ENCODE measurements at places on chromosomes 5 and 9.

DNA sequence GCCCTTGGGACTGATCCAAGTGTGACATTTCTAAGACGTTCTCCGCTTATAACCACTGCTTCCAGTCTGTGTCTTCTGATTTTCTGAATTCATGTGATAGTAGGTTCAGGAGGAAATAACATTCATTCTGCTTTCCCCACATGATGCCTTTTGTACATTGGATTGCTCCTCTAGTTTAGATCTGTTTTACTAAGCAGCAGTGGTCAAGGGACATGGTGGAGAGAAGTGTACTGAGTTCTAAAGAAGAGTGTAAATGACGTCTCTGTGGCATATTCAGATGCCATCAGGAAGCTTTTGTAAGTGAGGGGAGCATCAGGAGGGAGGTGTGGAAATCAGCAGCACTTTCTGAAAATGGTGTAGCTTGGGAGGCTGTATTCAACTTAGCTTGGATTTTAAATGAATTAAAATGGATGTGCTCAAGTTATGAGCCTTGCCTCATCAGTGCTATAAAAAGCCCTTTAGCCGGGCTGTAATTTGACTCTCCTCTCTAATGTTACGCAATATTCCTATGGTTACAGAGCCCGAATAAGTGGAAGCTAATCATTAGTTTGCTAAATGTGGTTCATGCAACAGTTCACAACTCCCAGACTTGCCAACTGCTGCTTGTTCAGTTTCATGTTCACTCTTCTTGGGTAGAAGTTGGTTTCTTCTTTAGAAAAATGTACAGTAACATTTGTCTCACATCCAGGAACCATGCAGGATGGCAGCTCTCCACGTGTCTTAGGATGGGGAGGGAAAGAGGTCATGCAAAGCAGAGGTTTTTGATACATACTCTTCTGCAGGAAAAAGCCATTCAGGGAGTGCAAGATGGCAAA lies 281.3 kb downstream of the ARHGAP26 start:
- no peak for DNase-seq

DNA sequence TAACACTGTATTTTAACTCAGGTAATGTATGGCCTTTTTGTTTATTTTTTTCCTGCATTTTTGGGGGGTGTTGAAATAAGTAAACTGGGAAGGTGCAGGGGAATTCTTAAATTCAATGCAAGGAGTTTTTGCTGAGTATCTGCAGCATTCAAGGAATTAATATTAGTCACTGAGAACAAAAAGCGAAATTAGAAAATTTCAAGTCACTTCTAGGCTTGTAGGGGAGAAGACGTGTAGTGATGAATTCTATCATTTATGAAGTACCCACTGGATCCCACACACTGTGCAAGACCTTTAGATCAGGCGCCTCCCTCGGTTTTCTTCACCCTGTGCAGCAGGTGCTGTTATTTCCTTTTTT lies 1.2 kb downstream of the EHMT1 start:
- DNase-seq = no peak

DNA sequence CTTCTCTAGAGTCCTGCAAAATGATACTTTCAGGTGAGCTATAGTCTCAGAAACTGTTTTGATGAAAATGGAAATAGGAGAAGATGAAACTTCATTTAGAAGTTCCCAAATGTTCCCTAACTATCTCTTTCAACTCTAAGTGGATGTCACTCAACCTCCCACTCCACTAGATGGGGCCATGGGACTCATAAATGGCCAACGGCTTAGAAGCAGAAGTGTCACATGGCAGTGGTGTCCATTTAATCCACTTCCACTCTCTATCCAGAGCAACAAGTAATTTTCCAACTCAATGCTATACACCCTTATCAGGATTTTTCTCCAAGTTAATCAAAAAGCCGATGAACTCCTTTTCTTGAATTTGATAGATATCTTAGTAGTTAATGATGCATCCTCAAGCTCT lies 295.7 kb downstream of the EDIL3 start:
- no peak for DNase-seq

DNA sequence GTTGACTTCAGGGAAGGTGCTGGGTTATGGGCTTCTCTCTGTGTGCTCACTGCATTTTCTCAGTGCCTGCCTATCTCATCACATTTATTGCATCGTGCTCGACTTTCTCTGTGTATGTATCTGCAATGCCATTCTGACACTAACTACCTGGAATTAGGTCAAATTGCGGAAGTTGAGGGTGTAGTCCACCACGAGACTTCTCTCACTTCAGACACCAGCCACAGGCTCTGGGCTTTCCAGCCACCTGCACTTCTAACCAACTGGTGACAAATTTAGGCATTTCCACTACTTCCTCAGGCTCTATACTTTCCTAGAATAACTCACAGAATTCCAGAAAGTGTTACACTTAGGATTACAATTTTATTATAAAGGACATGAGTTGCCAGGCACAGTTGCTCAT lies 188.6 kb upstream of the ZNF608 start:
- DNase-seq = no peak

GRCh38 chr5:91076138-91076537 lies 307.0 kb downstream of the ARRDC3 start:
- DNase-seq = no peak

DNA sequence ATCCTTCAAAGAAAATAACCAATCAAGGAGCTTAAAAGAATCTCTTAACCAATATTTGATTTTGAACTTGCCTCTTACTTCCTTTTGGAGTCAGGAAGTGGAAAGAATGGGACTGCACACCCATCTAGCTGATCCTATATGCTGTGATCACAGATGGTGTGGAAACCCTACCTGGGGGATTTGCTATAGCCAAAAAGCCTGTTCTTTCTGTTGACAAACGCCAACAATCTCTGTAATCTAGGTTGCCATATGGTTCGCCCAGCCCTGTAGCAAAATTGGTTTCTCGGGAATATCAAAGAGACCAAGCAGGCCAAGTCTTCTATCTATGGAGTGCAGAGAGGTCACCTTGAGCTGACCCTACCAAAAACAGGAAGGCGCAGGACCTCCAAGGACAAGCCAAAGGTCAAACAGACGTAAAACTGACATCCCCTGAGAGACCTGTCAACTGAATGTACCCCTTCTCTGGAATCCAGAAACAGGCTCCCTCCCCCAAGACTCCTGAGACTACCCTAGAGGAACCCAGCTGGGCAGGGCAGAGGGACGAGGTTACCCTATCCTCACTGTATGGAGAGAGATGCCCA lies 19.4 kb downstream of the NRG2 start:
- DNase-seq = no peak
